Memory B cell (primary cell): ENCODE measurements at places on chromosomes 11 and 22.

DNA sequence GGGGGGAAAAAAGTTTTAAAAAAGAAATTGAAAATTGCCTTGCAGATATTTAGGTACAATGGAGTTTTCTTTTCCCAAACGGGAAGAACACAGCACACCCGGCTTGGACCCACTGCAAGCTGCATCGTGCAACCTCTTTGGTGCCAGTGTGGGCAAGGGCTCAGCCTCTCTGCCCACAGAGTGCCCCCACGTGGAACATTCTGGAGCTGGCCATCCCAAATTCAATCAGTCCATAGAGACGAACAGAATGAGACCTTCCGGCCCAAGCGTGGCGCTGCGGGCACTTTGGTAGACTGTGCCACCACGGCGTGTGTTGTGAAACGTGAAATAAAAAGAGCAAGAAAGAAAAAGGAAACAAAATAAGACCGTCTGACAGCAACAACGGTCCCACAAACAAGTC is 964.9 kb downstream of the NTM start:
- no peak overlapping the region for H3K27ac ChIP-seq
- H3K27me3 ChIP-seq = no peaks in the 10 kb centered on the region
- no peak overlapping the region for H3K4me3 ChIP-seq

- H3K27me3 ChIP-seq = no peaks in the 10 kb centered on the region
- peaks cover 29% of the 10 kb centered on the region for H3K4me1 ChIP-seq
- DNase-seq = peak; percentile 28
- H3K4me3 ChIP-seq = peak overlapping the region; percentile 19
- no peaks in the 10 kb centered on the region for H3K36me3 ChIP-seq
Observed at GRCh38 chr11:47857485-47857884, 9.3 kb upstream of the NUP160 start.

DNA sequence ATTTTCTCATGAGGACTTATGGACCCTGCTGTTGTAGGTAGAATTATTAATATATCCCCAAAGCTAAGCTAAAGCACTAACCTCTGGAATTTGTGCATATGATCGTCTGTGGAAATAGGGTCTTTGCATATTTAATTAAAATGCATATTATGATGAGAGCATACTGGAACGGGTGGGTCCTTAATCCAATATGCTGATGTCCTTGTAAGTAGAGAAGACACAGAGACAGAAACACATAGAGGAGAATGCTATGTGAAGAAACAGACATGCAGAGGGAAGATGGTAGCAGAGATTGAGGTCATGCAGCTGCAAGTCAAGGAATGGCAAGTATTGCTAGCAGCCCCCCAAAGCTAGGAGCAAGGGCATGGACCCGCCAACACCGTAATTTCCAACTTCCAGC is 439.2 kb downstream of the LRRC4C start:
- no peak overlapping the region for H3K27ac ChIP-seq
- H3K36me3 ChIP-seq = no peaks in the 10 kb centered on the region
- no peak for DNase-seq
- no peaks in the 10 kb centered on the region for H3K27me3 ChIP-seq

- H3K27me3 ChIP-seq = peaks cover 3% of the 10 kb centered on the region
- no peak for DNase-seq
- no peaks in the 10 kb centered on the region for H3K4me1 ChIP-seq
- no peak overlapping the region for H3K27ac ChIP-seq
- no peak overlapping the region for H3K4me3 ChIP-seq
Observed at GRCh38 chr11:19499999-19500398, 212.6 kb upstream of the NAV2 start.

DNA sequence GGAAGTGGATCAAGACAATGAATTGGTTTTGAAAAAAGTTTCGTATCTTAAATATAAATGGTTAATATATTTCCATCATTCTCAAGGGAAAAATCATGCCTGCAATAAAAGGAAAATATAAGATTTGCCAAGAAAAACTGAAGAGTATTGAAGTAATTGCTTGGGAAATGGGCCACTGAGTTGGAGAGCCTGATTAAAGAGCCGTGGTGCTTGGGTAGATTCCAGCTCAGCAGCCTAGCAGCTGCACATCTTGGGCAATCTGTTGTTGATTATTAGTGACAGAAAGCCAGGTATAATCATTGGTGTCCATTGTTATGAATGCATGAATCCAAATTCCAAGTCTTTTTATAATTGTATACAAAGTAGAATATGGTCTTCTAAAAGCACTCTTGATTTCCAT is 800.9 kb upstream of the CHORDC1 start:
- H3K27ac ChIP-seq = no peak overlapping the region
- no peaks in the 10 kb centered on the region for H3K27me3 ChIP-seq
- no peak overlapping the region for H3K4me3 ChIP-seq
- DNase-seq = no peak
- H3K36me3 ChIP-seq = no peaks in the 10 kb centered on the region

DNA sequence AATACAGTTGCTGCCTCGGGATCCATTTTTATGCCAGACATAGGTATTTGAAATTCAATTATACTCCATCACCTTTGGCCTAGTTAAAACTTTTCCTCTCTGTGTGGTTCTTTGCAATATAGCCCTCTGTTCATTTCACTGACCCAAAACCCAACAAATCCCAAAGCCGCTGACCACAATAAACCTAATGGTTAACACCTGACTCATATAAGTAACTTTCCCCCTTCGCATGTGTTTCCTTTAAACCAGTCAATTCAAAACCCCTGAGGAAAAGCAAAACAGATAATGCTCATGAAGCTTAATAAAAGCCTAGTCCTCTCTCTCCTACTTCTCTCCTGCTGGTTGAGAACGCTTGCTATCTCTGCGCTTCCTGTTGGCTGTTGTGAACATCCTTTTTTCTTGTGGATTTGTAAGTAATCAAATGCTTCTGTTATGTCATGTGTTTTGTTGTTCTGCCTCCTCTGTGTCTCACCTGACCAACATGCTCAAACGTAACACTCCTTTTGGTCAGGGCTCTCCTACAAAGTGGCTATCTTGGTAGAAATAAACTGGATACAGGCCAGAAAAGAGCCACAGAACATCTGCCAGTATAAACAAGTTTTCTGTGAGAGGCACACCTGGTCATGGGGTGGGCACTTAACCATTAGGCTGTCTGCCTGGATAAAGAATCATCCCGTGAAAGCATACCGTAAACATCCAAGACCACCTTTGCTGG is 652.6 kb downstream of the METTL15 start:
- no peaks in the 10 kb centered on the region for H3K4me1 ChIP-seq
- H3K27me3 ChIP-seq = no peaks in the 10 kb centered on the region
- H3K4me3 ChIP-seq = no peak overlapping the region
- no peak overlapping the region for H3K27ac ChIP-seq

DNA sequence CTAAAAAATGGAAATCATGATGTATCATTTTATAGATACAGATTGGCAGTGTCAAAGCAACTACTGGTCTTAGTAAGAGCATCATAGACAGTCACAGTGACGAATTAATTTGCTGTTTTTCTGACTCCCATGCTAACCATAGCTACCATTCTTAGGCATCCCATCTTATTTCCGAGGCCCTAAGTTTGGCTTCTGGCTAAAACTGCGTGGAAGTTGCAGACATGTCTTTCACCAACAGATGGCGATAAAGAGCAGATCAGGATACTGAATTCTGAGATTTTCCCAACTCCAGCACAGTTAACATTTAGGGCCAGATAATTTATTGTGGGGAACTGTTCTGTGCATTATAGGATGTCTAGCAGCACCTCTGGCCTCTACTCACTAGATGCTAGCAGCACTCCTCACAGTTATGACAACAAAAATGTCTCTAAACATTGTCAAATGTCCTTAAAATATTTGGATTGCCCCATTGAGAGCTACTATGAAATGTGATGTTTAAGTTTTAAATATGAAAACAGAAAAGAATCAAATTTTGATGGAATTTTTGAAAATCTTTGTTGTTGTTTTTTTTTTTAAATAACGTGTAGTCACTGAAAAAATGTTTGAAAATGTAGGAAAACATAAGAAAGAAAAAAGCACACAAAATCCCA is 16.3 kb downstream of the OR2AG2 start:
- DNase-seq = peak; percentile 37
- no peaks in the 10 kb centered on the region for H3K27me3 ChIP-seq
- H3K27ac ChIP-seq = no peak overlapping the region
- no peak overlapping the region for H3K4me3 ChIP-seq
- peaks cover 3% of the 10 kb centered on the region for H3K4me1 ChIP-seq

GRCh38 chr22:29369460-29369859 is 18.9 kb downstream of the AP1B1 start:
- no peak for DNase-seq
- H3K4me3 ChIP-seq = no peak overlapping the region
- H3K4me1 ChIP-seq = peaks cover 17% of the 10 kb centered on the region
- peaks cover 19% of the 10 kb centered on the region for H3K36me3 ChIP-seq

DNA sequence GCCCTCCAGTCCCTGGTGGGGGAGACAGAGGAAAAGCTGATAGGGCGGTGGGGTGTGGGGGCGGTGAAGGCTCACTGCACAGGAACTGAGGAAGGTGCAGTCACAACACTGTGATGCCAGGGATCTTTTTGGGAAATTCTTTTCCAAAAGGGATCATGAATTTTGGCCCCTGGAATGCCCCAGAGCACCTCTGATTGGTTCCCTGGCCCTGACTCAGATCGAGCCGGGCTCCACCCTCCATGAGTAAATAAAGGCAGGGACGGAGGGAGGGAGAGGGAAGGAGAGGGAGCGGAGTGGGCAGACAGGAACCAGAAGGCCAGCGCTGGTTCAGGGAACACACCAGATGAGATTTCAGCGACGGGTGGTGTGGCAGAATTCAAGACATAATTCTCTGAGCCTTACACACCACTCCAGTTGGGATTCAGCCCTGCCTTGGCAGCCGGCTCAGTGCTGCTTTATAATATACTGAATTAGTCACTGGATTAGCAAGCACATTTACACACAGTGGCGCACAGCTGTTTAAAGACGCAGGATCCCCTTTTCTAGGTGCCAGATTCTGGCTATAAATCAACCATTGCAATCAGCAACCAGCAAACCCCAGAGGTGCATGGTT is 80.3 kb downstream of the ETS1 start:
- H3K27ac ChIP-seq = peak overlapping the region; percentile 72
- DNase-seq = no peak
- H3K4me1 ChIP-seq = peaks cover 87% of the 10 kb centered on the region
- peak overlapping the region; percentile 60 for H3K4me3 ChIP-seq

GRCh38 chr11:67317888-67318555 is 14.7 kb downstream of the SSH3 start:
- peaks cover 10% of the 10 kb centered on the region for H3K4me1 ChIP-seq
- peak overlapping the region; percentile 90 for H3K27ac ChIP-seq
- peak overlapping the region; percentile 99 for H3K4me3 ChIP-seq
- no peaks in the 10 kb centered on the region for H3K27me3 ChIP-seq

- peaks cover 9% of the 10 kb centered on the region for H3K4me1 ChIP-seq
- no peak for DNase-seq
- peaks cover 24% of the 10 kb centered on the region for H3K27me3 ChIP-seq
- H3K27ac ChIP-seq = no peak overlapping the region
- no peak overlapping the region for H3K4me3 ChIP-seq
Observed at GRCh38 chr11:61749591-61750217, 2.7 kb upstream of the MYRF start.

GRCh38 chr22:38136607-38137006 is 26.1 kb upstream of the BAIAP2L2 start:
- no peak for DNase-seq
- H3K4me3 ChIP-seq = no peak overlapping the region
- no peak overlapping the region for H3K27ac ChIP-seq
- no peaks in the 10 kb centered on the region for H3K4me1 ChIP-seq

GRCh38 chr11:108758458-108758857 is 93.6 kb downstream of the DDX10 start:
- H3K4me1 ChIP-seq = peaks cover 36% of the 10 kb centered on the region
- H3K27ac ChIP-seq = no peak overlapping the region
- DNase-seq = no peak
- peaks cover 5% of the 10 kb centered on the region for H3K36me3 ChIP-seq
- no peak overlapping the region for H3K4me3 ChIP-seq

DNA sequence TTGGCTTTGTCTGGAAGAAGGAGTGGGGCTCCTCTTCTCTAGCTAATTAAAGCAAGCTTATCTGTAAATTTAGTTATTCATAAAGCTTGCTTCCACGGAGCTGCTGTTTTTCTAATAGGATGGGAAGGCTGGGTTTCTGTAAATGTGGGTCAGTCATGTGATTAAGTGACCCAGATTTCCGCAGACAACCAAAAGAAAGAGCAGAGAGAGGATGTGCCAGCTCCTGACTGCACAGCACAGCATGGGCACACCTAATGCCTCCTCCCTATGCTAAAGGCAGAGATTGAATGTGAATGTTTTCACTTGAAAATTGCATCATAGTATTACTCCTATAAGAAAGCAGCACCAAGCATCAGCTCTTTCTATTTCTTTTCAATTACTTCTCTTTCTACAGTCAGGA is 160.2 kb downstream of the FAT3 start:
- H3K4me3 ChIP-seq = no peak overlapping the region
- H3K36me3 ChIP-seq = no peaks in the 10 kb centered on the region
- no peak for DNase-seq
- no peaks in the 10 kb centered on the region for H3K4me1 ChIP-seq

- H3K27me3 ChIP-seq = no peaks in the 10 kb centered on the region
- no peak for DNase-seq
- no peak overlapping the region for H3K4me3 ChIP-seq
- peaks cover 45% of the 10 kb centered on the region for H3K4me1 ChIP-seq
- H3K27ac ChIP-seq = peak overlapping the region; percentile 80
- H3K36me3 ChIP-seq = peaks cover 5% of the 10 kb centered on the region
Observed at GRCh38 chr11:134074346-134074745, 5.5 kb downstream of the JAM3 start.

DNA sequence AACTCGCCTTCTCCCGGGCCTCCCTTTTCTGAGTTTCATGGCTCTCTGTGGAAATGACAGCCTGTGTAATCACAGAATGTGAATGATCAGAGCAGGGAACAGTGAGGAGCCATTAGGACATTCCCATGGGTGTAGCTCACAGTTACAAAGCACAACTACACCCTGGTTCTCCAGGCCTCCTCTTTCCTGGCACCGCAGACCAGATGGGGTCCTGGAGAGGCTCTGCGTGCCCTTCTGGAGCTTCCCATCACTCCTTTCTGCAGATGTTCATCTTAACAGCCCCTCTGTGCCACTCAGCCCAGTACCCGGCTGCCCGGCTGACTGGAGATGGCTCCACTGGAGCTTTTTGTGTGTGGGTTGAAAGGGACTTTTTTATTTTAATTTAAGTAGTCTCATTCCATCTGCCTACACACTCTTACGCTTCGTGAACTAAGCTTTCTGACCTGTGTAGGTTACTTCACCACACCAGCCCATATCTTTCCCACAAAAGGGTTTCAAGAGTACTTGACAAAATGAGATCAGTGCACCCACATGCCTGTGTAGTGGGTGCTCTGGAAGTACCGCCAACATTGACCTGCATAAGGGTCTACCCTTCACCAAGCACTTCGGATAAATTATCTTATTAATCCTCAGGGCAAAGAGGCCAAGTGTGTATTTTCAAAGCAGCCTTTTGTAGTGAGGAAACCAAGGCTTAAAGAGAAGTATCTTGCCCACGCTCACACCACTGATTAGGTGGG is 29.8 kb downstream of the SREBF2 start:
- no peak for DNase-seq
- peaks cover 11% of the 10 kb centered on the region for H3K36me3 ChIP-seq
- no peaks in the 10 kb centered on the region for H3K27me3 ChIP-seq
- H3K4me1 ChIP-seq = peaks cover 38% of the 10 kb centered on the region
- peak overlapping the region; percentile 97 for H3K27ac ChIP-seq

DNA sequence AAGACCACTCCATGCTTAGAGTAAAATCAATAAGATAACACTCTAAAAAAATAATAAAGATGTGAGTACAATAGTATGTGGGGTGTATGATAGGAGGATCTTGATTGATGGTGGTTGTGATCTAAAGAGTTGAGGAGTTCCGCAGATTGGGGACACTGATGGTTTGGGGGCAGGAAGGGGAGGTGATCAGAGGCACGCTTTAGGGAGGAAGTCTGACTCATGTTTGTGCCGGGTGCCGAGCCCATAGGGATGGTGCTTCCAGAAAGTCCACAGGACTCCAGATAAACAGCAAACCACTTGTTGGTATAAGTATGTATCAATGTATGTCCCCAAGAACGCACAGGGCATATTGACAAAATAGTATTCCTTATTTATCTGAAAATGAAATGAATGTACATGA is 27.5 kb downstream of the LINC01488 start:
- peaks cover 2% of the 10 kb centered on the region for H3K36me3 ChIP-seq
- peaks cover 6% of the 10 kb centered on the region for H3K27me3 ChIP-seq
- no peak for DNase-seq
- no peak overlapping the region for H3K27ac ChIP-seq
